Effector CD4-positive, alpha-beta T cell (primary cell): ENCODE measurements at places on chromosomes 3 and 15.

- no peak for DNase-seq
Measured at GRCh38 chr3:53202331-53203015, 41.5 kb downstream of the PRKCD start.

DNA sequence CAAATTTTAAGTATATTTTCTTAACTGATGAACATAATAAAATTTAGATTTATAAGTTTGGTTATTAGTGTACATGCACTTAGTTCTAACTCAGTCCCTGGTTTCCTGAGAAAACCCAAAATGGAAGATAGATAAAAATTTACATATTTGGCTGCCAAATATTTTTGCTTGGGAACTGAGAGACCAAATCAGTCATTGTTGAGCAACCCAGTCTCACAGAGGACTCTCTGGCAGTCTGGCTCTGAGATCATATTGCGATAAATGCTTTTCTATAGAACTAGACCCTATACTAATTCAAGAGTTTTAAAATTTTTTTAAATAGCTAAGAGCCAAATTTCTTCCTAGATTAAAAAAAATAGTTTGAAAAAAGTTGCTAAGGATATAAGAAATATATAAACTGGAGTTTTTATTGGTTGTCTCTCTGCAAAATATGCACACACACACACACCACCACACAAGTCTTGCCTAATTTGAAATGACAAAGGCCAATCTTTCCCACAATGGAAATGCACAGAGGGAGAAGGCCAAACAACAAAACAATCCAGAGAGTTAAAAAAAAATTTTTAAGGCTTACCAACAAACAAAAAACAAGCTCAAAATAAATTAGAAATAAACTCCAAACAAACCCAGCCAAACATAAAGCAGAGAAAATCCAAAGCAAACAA, 259.5 kb downstream of the MECOM start:
- DNase-seq = no peak

- DNase-seq = no peak
Measured at GRCh38 chr3:104791331-104791730, 575.4 kb upstream of the ALCAM start.

DNA sequence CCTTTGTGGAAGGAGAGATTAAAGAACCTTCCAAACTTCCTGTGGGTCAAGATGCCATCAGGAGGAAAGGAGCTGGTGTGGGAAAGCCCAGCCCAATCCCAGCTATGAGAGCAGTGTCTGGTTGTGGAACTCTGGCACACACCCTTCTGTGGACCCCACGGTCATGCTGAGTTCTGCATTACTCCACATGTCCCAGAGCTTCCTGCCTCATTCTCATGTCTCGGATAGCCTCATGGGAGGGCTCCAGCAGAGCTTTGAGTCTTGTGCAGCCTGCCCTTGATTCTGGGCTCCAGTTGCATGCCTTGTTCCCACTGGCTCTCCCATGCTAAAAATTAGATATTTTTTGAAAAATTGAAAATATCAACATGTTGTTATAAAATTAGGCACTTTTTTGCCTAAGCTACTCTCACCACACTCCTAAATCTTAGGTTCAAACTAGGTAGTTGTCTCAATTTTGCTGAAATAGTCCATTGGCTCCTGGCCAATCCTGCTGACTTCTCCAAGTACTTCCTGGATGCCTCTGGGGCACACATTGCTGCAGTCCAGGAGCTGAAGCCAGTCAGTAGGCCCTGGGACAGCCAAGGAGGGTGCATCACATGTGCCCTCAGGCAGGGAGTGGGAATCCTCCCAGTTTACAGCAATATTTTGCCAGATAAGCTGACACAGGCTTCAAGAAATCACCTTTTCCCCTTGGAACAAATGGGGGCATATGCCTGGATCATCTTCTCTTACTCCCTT, 144.3 kb downstream of the EEFSEC start:
- DNase-seq = no peak

- no peak for DNase-seq
Measured at GRCh38 chr3:165159760-165160421, 36.3 kb downstream of the SLITRK3 start.

GRCh38 chr15:90744759-90745402, 27.7 kb downstream of the BLM start:
- DNase-seq = no peak

DNA sequence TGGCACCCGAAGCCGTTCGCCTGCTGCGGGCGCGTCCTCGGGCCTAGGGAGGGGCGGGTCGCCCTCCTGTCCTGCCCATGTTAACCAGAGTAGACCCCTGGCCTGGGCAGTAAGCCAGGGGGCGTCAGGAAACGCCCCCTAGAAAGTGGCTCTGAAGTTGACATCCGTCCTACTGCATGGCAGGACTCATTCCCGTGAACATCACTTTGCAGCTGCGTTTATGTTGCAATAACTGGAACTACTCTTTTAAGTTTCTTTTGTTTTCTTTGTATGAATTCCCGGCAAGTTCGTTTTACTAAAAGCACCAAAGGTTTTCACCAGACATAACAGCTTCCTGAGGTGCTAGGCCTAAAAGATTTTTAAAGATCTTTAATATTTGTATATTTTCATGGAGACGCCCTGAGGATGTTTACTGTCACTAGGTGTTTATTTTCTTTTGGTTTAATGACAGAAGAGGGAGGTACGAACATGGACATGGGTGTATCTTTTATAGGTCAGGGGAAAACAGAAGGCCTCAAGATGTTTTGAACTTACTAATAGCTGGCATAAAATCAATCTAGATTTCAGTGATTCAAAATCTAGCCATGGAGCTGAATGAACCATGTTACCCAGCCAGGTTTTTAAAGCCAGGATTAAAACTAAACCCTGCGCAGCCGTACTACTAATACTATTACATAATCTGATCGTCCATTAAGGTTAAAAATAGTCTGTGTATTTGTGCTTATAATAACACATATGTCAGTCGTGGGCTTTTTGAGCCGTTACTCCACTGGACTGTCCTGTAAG, 1.0 kb downstream of the C15orf61 start:
- DNase-seq = no peak
